ENCODE measurements at places on chromosomes 11 and 22.

GRCh38 chr11:57248780-57249383 is 11.8 kb upstream of the APLNR start:
- DNase-seq: no peak

DNA sequence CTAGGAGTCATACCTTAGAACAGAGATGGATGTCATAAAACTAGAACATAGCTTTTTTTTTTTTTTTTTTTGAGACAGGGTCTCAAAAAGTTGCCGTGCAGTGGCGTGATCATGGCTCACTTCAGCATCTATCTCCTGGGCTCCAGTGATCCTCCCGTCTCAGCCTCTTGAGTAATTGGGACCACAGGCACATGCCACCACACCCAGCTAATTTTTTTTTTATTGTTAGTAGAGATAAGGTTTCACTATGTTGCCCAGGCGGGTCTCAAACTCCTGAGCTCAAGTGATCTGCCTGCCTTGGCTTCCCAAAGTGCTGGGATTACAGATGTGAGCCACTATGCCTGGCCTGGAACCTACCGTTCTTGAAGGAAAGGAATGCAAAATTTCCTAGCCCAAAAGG is 8.8 kb upstream of the CEP295 start:
- no peak for DNase-seq

DNA sequence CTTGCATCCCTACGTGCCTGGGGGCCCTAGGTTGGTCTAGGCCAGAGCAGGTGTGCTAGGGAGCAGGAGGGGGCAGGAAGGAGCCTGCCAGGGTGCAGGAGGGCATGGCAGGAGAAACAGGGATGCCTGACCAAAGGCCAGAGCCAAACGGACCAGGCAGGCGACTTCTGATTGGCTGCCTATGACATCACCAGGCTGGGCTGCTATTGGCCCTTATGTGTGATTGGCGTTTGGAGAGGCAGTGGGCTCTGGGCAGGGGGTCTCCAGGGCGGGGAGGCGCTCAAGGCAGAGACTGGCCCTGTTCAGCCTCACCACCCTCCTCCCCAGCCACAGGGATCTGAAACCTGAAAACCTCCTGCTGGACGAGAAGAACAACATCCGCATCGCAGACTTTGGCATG is 44.4 kb downstream of the MOB2 start:
- no peak for DNase-seq

- DNase-seq: no peak
Measured at GRCh38 chr11:110921742-110922521, 209.7 kb upstream of the ARHGAP20 start.

GRCh38 chr11:17744151-17744940 is 9.8 kb downstream of the KCNC1 start:
- no peak for DNase-seq

DNA sequence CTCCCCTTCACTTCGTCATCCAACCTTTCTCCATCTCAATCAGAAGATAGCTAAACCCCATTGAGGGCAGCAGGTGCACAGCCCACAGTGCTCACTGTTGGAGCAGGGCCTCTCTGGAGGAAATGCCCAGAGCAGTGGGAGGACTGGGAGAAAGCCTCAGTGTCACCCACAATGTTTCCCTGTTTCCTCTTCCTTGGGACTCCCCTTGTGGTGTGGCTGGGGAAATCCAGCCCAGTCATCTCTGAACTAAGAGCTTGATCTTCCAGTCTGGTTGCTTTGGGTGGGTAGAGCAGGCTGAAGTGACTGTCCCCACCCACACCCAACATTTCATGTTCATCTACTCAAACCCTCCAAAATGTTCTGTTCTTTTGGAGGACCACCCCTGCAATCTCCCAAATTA is 29.8 kb upstream of the EED start:
- DNase-seq: peak; percentile 60

GRCh38 chr11:92779746-92780145 is 189.7 kb upstream of the MTNR1B start:
- DNase-seq: no peak
